ENCODE measurements at places on chromosomes 6 and 20. TPM values are rescaled to one million over a fixed set of nuclear protein-coding genes. Genes with fewer than 3 reads are reported as not detected.

ZBTB12 gene
- 2.6 TPM for total RNA-seq

DNA sequence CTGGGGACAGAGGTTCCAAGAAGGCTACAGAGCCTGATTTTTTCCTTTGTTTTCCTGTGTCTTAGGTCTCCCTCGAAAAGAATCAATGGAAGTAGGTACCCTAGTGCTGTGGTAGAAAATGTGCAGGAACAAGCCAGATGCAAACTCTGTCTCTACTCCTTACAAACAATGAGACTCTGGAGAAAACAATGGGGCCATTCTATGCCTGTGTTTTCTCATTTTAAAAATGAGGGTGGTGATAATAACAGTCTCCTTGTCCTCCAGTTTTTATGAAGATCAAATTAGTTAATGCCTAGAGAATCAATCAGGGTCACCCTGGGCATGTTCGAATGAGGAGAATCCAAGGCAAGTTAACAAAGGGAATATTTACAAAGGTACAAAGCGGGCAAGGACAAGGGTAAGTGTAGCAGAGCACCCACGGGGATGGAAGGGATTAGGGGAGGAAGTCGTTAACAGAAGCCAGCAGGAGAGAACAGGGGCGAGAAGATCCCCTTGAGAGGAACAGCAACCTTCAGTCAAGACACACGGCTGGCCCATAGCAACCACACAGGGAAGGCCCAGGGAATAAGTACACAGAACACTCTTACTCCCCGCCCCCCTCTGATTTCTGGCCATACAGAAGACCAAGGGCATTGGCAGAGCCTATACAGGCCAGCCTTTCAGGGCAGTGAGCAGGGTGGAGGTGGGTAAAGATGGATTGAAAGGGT, 342.8 kb downstream of the PTPRT start:
- no peak for DNase-seq

DBNDD2 gene
- total RNA-seq, result 47.4 TPM

CYP21A2 gene
- not detected for total RNA-seq

MEP1A gene
- total RNA-seq, result not detected

Data from foreskin keratinocyte (primary cell).